ENCODE measurements at places on chromosomes 5 and 9. TPM values are rescaled to one million over a fixed set of nuclear protein-coding genes. Genes with fewer than 3 reads are reported as not detected.
A peak's percentile ranks its signal among the peaks of the same experiment; 100 is the strongest.

DNA sequence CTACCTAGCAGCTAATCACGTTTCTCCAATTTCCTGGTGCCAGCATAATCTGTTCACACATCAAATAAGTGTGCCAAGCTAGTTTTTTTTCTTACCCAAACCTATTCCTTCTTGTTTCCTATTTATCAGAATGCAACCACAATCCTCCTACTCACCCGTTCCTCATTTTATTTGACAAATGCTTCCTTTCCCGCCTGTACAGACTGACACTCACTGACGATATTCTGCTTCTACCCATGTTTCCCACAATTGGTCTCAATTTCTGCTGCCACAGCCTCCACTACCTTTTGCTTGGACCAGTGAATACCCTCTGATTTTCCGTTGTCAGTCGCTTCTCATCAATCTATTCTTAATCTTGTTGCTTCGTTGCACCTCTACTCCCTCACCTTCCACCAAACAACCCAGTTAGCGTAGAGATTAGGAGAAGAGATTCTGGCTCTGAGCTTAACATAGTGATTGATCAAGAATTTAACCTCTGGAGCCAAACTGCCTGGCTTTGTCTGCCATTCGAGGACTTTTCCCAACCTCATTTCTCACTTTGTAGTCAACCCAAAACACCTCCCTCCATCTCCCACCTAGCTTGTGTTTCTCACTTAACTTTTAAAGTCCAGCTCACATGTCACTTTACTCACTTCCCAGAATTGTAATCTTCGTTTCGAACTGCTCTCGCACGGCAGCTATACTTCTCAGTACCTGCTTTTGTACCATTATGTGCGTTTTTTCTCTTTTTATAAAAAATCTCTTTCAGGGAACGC, 729 bp upstream of the TMEM38B start:
- H3K27me3 ChIP-seq: peaks cover 25% of the 10 kb centered on the region
- H3K27ac ChIP-seq: no peak overlapping the region
- DNase-seq: no peak
- H3K36me3 ChIP-seq: no peaks in the 10 kb centered on the region
- H3K4me3 ChIP-seq: peak overlapping the region; percentile 81

- H3K4me3 ChIP-seq: no peak overlapping the region
- peak; percentile 55 for DNase-seq
- peaks cover 15% of the 10 kb centered on the region for H3K4me1 ChIP-seq
- peaks cover 9% of the 10 kb centered on the region for H3K27me3 ChIP-seq
These were observed 32.9 kb upstream of the MAN2A1 start for GRCh38 chr5:109656829-109657228.

The KCNT1 gene
- not detected for total RNA-seq

GRCh38 chr5:103510851-103511553, 51.6 kb downstream of the NUDT12 start:
- no peaks in the 10 kb centered on the region for H3K36me3 ChIP-seq
- no peak overlapping the region for H3K4me3 ChIP-seq
- H3K27me3 ChIP-seq: no peaks in the 10 kb centered on the region
- no peaks in the 10 kb centered on the region for H3K4me1 ChIP-seq
- no peak overlapping the region for H3K27ac ChIP-seq

The ALAD gene
- 25.1 TPM for total RNA-seq

DNA sequence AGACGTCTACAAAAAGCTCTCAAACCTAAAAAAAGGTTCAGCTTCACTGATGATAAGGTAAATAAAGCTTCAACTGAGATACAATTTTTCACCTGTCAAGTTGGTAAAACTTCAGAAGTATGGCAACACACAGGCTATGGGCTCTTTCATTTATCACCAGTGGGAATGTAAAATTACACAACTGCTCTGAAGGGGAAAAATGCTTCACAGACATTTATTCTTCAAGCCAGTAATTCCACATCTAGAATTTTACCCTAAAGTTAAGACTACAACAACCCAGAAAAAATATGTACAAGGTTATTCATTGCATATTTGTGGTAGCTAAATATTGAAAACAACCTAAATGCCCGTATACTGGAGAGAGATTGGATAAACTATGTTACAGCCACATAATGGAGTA, 48.1 kb upstream of the NREP start:
- H3K27me3 ChIP-seq: peaks cover 3% of the 10 kb centered on the region
- H3K36me3 ChIP-seq: no peaks in the 10 kb centered on the region
- no peak overlapping the region for H3K4me3 ChIP-seq
- no peak overlapping the region for H3K27ac ChIP-seq
- H3K4me1 ChIP-seq: no peaks in the 10 kb centered on the region

- H3K27me3 ChIP-seq: peaks cover 29% of the 10 kb centered on the region
- H3K4me1 ChIP-seq: no peaks in the 10 kb centered on the region
- no peak overlapping the region for H3K27ac ChIP-seq
- no peak overlapping the region for H3K4me3 ChIP-seq
- no peaks in the 10 kb centered on the region for H3K36me3 ChIP-seq
These were observed 47.7 kb upstream of the TCERG1 start for GRCh38 chr5:146399481-146399880.

DNA sequence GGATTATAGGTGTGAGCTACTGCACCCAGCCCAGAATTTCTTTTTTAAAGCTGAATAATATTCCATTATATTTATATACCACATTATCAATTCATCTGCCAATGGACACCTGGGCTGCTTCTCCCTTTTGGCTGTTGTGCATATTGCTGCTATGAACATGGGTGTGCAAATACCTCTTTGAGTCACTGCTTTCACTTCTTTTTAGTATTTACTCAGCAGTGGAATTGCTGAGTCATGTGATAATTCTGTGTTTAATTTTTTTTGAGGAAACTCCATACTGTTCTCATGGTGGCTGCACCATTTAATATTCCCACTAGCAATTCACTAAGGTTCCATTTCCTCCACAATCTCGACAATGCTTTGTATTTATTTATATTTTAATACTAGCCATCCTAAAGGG, 36.1 kb upstream of the KIF4B start:
- no peak overlapping the region for H3K27ac ChIP-seq
- no peaks in the 10 kb centered on the region for H3K4me1 ChIP-seq
- H3K36me3 ChIP-seq: peaks cover 10% of the 10 kb centered on the region
- H3K27me3 ChIP-seq: no peaks in the 10 kb centered on the region
- DNase-seq: no peak

- H3K27ac ChIP-seq: peak overlapping the region; percentile 52
- H3K36me3 ChIP-seq: peaks cover 14% of the 10 kb centered on the region
- no peaks in the 10 kb centered on the region for H3K27me3 ChIP-seq
- peak overlapping the region; percentile 99 for H3K4me3 ChIP-seq
- H3K4me1 ChIP-seq: peaks cover 75% of the 10 kb centered on the region
These were observed 1.4 kb downstream of the MZB1 start for GRCh38 chr5:139388198-139388821.
